ENCODE measurements at places on chromosomes 6 and 20.

- no peak for DNase-seq
These were observed 32.9 kb upstream of the TCF21 start for GRCh38 chr6:133855991-133856370.

DNA sequence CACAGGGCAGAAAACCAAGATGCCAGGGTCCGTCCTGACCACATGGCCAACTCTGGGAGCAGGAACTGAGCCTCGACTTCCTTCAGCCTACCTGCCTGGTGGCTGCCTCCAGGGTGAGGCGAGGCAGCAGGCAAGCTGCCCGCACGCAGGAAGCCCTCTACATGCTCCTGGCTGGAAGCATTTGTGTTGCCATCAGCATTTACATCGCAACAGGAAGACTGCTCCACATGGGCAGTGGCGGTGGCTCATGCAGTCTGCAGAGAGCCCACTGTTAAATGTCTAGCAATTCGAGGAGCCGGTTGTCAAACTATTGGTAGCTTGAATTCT is 233.8 kb downstream of the SYNDIG1 start:
- DNase-seq, result no peak

DNA sequence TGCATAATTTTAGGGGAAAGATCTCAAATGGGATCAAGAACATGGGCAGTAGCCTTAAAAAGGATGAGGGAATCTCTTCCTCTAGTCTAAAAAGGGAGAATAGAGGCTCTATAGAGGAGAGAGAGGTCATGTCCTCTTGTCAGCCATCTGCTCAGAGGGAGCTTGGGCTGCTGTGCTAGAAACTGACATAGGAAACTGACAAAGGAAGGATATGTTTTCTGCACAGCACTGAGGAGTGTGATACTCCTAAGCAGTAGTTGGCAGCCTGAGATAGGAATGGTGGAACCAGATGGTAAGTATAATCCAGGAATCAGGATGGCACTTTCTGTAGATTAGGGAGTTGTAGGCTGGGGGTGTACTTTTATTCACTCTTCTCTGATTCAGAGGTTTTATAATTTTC is 59.2 kb downstream of the PTPRA start:
- DNase-seq, result no peak

GRCh38 chr6:148466158-148466557 is 123.5 kb downstream of the SASH1 start:
- DNase-seq, result no peak

- no peak for DNase-seq
These were observed 105.4 kb upstream of the ESR1 start for GRCh38 chr6:151701911-151702562.

- peak; percentile 81 for DNase-seq
These were observed 75.4 kb upstream of the ADGRB3 start for GRCh38 chr6:68559716-68560115.

Data from NCI-H1105 (cell line).